Stimulated activated CD8-positive, alpha-beta memory T cell treated with anti-CD3 and anti-CD28 coated beads, Interleukin-4, amount 100 ng/mL, for 4 hours (primary cell): ENCODE measurements at places on chromosomes 16 and 17.

- DNase-seq: no peak
Observed at GRCh38 chr17:12917399-12917798, 100.4 kb downstream of the ELAC2 start.

- DNase-seq: no peak
Observed at GRCh38 chr16:31456988-31457360, 2.3 kb upstream of the ARMC5 start.

DNA sequence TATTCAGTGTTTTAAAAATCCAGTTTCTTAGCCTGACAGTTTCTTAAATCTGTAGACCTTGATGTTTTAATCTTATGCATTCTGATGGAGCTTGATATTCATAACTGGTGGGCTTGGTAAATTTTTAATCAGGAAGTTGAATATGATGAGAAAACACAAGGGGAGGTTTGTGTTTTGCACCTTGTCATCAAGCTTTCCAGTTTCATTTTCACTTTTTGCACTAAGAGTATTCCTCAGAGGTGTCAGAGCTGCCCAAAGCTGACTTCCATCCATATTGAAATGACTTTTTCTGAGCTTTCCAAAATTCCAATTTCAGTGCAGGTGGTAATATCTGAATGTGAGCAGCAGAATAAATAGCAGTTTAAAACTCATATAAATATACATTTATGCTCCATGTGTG lies 555.0 kb upstream of the RBFOX1 start:
- DNase-seq: no peak

- DNase-seq: no peak
Observed at GRCh38 chr16:17068524-17068923, 402.2 kb downstream of the XYLT1 start.

GRCh38 chr17:59561042-59561441 lies 4.4 kb upstream of the DHX40 start:
- DNase-seq: no peak

DNA sequence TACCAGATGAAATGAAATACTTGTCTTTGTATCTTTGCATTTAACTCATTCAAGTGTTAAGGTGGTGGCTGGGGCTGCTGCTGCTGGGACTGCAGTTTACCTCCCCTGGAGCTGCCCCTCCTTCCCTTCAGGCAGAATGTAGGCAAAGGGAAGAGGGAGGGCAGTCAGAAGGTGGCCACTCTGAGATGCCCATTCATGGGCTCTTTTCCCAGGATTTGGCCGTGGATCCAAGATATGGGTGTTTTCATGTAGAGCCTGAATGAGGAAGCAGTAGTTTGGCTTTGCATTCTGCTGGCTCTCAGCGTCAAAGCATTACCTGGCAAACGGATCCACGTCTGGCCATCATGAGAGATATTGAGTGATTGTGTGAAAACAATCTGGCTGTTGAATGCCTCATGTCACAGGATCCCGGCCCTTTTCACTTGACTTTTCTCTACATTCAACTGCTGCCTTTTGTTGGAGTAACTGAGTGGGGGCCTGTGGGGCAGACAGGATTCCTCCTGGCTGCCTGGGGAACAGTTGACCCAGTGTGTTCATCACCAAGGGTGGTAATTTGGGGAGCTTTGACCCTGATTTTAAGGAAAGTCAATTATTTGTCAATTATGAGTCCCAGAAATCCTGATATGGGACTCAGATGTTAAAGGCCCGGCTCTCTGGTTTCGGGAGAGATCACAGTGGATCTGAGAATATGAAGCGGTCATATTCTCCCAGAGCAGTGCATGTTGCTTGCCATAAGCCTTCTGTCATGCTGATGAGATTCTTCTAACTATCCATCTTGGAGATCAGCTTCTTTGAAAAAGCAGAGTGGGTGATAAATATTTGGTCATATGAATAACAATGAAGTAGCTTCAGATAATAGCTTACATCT lies 236.8 kb downstream of the IRX3 start:
- no peak for DNase-seq

- DNase-seq: no peak
Observed at GRCh38 chr17:50344731-50345365, 1.1 kb upstream of the XYLT2 start.

GRCh38 chr17:82789051-82789592 lies 37.3 kb downstream of the TBCD start:
- DNase-seq: no peak

- DNase-seq: no peak
Observed at GRCh38 chr16:69564845-69565670, 708 bp upstream of the NFAT5 start.

DNA sequence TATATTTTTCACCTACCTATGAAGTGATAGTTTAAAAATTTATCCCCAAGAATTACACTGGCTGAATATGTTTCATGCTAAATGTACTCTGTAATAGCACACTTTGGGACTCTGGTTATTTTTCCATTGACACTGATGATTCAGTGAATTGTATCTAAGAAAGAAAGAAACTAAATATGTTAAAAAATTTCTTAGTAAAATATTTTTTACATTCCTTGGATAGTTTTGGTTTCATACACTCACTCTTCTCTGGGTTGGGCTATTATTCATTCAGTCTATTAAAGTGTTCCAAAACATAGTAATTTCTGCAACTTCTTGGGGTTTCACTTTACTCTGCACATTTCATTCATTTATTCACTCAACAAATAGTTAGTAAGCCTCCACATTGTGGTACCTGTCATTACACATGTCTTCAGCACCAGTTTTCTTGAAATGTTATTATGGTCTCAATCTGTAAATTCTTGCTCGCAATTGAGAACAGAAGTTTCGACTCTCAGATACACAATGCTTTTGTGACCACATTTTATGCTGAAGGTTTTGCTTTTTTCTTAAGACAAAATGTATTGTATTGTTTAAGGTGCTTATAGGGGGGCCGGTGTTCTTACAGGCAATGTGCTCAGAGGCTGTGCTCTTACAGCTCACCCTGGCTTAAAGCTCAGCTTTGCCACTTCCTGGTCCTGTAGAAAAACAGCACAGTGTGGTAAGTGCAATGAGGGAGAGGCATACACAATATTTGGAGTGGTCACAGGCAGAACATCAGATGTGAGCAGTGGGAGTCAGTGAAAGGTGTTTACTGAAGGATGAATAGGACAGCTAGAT lies 17.4 kb downstream of the CNTNAP4 start:
- DNase-seq: no peak
